Muscle of back (tissue), 13 donors: ENCODE measurements at places on chromosomes 1 and 21. TPM values are rescaled to one million over a fixed set of nuclear protein-coding genes. Genes with fewer than 3 reads are reported as not detected.

GRCh38 chr1:51569284-51570062, 47.4 kb upstream of the OSBPL9 start:
- DNase-seq = peak; percentile 32

DNA sequence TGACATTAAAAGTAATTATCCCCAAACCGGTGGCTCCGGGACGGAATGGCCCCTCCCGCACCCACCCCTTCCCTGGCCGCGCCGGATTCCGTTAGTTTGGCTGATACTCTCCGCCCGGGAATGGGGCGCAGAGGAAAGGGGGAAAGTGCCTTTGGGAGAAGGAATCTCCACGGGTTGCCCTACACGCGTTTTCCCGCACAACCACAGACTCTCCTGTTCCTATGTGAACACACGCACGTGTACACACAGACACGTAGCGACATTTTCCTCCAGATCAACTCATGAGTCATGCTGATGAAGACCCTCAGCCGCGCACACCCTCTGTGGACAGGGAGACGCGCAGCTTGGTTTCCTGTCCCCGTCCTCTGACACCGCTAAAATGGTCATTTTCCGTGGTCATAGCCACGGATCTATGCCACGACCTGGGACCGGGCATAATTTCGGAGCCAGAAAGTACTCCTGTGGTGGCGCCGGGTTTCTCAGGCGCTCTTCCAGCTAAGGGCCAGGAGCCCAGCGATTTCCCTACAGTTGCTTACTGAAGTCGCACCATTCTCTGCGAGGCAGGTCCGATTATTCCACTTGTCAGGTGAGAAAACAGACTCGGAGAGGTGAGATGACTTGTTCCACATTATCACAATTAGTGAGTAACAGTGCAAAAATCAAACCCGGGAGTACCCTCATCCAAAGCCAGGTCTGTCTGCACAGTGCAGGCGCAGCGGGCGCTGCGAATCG, 4.0 kb upstream of the DMRTA2 start:
- DNase-seq = no peak

DNA sequence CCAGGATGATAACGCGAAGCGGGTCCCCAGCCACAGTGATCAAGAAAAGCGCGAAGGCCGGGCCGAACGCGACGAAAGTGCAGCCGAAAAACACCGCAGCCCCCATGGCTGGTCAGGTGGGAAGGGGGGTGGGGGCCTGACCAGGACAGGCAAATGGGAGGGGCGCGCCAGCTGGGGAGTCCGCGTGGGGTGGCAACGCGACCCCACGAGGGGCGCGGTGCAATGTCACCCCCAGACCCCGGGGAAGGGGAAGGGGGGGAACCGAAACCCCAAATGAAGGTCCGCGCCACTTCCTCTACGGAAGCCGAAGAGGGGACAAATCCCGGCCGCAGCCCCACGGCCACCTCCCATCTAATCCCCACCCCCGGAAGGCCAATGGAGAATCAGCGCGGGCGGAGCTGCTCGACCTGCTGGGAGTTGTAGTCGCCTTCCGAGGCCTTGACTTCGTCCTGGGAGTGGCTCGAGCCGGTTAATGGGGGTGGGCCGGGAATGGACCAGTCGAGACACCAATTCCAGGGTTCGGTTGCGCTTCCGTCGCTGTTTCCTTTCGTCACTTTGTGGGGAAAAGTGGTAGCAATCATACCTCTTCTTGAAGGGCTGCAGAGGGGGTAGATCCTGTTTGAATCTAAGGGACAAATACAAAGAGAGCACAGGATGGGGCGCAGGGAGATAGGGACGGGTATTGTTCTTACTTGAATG, at the start of gene APH1A:
Gene APH1A (minus strand): TSS at position 312 of the 699 bp plus-strand sequence. CDS start 206 bp downstream, at position 106.
- peak; percentile 98 for DNase-seq

- no peak for DNase-seq
Observed at GRCh38 chr1:56068210-56068609, 511.2 kb downstream of the PLPP3 start.

The NEGR1 gene
- 12.2 TPM for polyA plus RNA-seq

The FCAMR gene
- polyA plus RNA-seq = not detected

The RIPPLY3 gene
- 0.11 TPM for polyA plus RNA-seq
